Left ventricle myocardium inferior (tissue), 1 donor: ENCODE measurements at places on chromosomes 16 and 17. TPM values are rescaled to one million over a fixed set of nuclear protein-coding genes. Genes with fewer than 3 reads are reported as not detected.

The ZP2 gene
- total RNA-seq: not detected

The MYH13 gene
- total RNA-seq: not detected

The FBXL16 gene
- 0.08 TPM for total RNA-seq

The GRAPL gene
- 1.5 TPM for total RNA-seq

The PABPN1L gene
- not detected for total RNA-seq

The KRTAP4-1 gene
- total RNA-seq: not detected

The BMERB1 gene
- total RNA-seq: 75.3 TPM
